CD4-positive, alpha-beta T cell treated with Interferon gamma for 1 hour (primary cell): ENCODE measurements at places on chromosomes 1 and 21.

DNA sequence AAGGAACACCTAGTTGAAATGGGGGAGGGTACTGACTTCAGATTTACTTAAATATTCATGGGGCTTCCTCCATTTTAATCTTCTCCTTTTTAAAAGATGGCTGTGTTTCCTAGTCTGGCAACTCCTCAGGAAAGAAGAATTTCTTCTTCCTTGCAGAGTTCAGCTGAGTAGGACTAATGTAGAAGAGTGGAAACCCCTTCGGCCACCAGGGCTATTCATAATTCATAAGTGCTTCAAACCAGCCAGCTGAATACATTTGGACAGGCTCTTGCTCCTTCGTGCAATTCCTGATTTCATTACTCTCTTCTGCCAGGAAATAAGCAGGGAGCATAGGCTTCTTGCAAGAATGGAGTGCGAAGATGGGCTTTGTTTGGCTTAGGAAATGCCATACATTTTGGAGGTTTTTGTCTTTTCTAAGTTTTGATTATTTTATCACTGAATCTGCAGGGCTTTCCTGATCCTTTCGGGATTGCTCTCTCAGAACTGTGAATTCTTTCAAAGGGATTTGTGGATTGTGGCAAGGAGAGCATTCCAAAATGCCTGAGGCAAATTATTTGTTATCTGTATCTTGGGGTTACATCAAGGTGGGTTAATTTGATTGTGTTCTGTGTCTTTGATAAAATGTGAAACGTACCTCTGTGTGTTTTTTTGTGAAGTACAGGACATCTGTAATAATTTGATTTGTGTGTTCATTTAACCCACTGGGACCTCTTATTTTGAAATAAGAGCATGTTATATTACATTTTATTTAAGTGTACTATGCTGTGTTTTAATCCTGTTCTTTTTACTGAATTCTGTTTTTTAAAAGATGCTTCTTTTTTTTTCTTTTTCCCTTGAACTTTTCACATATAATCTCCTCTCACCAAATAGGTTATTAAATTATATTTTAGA, 179.4 kb upstream of the SGIP1 start:
- no peak for DNase-seq

DNA sequence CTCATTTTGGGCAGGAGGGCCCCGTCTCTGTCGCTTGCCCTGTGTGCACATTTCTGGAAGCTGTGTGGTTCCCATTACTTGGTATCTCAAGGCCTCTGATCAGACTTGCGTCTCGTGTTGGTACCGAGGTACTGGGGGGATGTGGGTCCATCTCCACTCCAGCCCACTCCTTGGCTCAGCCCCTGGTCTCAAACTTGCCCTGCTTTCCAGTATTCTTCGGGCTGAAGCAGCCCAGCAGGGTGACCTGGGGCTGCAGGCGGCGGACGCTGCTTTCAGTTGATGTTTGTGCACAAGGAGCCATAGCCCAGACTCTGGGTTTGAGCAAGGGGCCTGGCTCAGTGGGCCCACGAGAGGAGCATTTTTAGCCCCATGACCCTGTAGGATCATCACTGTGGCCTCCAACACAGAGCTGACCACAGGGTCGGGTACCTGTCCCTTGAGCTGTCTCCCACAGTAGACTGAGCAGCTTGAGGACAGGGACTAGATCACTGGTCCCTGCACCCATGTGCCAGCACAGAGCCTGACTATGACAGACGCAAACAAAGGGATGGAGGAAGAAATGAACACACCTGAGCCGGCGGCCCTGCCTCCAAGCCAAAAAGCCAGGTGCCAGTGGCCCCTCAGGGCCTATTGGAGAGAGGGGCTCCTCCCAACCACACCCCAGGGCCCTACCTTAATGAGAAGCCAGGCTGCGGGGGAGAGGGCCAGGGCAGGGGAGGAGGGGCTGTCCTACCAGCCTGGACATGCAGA, 46.8 kb downstream of the CHD5 start:
- DNase-seq: no peak

DNA sequence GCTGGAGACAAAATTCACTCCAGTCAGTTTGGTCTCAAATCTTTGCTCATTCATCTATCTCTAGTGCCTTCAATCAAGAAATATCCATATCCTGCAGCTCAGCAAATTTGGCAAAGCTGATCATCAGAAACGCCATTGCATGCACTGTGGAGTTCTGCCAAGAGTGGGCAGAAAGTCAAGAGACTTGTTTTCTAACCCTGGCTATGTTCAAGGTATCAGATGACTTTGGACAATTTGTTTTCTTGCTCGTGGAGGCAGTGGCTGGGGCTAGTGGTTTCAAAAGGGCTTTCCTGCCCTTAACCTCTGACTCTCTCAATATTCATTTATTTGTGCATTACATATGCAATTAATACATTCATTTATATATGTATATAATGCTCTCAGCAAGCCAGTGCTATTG, 12.8 kb upstream of the LRRC52 start:
- DNase-seq: no peak

GRCh38 chr1:3501856-3502640, 47.6 kb downstream of the ARHGEF16 start:
- no peak for DNase-seq

- no peak for DNase-seq
Observed at GRCh38 chr1:117556341-117556740, 49.5 kb upstream of the TENT5C start.

- DNase-seq: no peak
Observed at GRCh38 chr1:33925586-33925985, 61.7 kb downstream of the HMGB4 start.

GRCh38 chr1:31029026-31029425, 36.5 kb downstream of the PUM1 start:
- DNase-seq: no peak

GRCh38 chr1:153973071-153973470, 4.4 kb downstream of the JTB start:
- no peak for DNase-seq

GRCh38 chr1:52368383-52369172, 2.6 kb upstream of the CC2D1B start:
- peak; percentile 57 for DNase-seq

GRCh38 chr1:31866450-31867032, 50.7 kb upstream of the SPOCD1 start:
- DNase-seq: no peak

- DNase-seq: no peak
Observed at GRCh38 chr1:57616921-57617320, 193.1 kb upstream of the DAB1 start.
